ENCODE measurements at places on chromosomes 3 and 15. TPM values are rescaled to one million over a fixed set of nuclear protein-coding genes. Genes with fewer than 3 reads are reported as not detected.

DNA sequence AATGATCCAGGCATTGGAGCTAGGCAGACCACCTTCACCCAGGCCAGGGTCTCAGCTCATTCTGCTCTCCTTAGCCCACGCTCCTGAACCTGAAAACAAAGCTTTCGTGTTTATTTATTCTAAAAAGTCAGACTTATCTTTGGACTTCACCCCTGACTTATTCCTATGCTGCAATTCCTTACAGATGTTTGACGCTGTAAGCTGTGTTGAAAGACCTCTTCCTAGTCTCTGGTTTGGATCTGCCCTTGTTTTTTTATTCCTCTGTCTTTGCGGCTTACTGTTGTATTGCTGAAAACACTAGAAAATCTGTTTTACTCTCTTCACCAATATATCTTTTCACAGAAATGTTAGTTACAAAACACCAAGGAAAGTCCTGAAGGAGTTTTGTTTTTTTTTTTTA is 40.5 kb upstream of the LDHAL6B start:
- peak; percentile 53 for DNase-seq
- H3K4me1 ChIP-seq, result peaks cover 51% of the 10 kb centered on the region
- H3K4me3 ChIP-seq, result peak overlapping the region; percentile 43
- H3K36me3 ChIP-seq, result peaks cover 11% of the 10 kb centered on the region
- H3K27ac ChIP-seq, result peak overlapping the region; percentile 99

SAMD7 gene
- not detected for total RNA-seq

COL6A5 gene
- not detected for total RNA-seq

- H3K4me3 ChIP-seq, result no peak overlapping the region
- H3K27ac ChIP-seq, result no peak overlapping the region
These were observed 86.2 kb downstream of the FBN1 start for GRCh38 chr15:48559285-48559684.

LRIG1 gene
- 15.2 TPM for total RNA-seq

DNA sequence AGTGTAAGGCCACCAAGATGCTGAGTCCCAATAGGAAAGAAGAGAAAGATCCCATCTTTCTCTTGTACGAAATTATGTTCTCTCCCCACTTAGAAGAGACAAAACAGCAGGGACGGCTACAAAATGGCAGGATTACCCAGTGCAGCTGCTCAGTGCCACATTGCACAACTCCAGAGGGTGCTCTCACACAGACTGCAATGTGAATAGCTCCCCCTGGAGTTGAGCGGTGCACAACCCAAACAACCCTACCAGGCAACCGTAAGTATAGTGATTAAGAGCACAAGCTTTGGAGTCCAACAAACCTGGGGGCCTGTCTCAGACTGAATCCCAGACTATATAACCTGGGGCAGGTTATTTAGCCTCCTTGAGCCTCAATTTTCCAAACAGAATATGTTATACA is 3.1 kb upstream of the BHLHE40 start:
- DNase-seq, result peak; percentile 85
- H3K4me1 ChIP-seq, result peaks cover 11% of the 10 kb centered on the region
- no peak overlapping the region for H3K27ac ChIP-seq
- H3K4me3 ChIP-seq, result no peak overlapping the region
- H3K36me3 ChIP-seq, result no peaks in the 10 kb centered on the region

DNA sequence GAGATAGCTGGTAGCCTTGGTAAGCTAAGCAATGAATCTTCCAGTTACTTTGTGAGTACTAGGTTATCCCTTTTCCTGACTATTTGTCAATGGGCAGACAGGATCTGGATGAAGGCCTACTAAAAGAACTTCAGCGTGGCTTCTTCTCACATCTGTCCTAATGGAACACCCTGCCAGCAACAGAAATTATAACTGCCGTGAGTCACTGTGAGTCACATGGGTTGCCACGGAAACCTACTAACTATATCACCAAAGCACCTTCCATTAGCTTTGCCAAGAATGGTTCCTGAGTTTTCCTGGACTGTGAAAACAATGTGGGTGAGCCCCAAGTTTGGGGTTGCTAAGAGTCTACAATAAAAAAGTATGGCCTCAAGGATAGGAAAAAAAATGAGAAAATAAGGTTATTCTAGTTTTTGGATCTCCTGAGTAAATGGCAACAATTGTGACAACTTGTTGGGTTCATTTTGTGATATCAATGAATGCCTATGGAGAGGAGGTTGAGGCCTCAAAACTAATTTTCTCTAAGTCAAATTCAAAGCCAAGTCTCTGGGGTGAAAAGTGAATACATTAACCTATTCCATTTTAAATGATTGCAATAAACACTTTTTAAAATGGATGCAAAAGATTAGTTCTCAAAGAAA is 195.1 kb upstream of the ICE2 start:
- peak; percentile 96 for DNase-seq
- no peak overlapping the region for H3K4me3 ChIP-seq
- peaks cover 10% of the 10 kb centered on the region for H3K27me3 ChIP-seq
- peaks cover 9% of the 10 kb centered on the region for H3K4me1 ChIP-seq

DNA sequence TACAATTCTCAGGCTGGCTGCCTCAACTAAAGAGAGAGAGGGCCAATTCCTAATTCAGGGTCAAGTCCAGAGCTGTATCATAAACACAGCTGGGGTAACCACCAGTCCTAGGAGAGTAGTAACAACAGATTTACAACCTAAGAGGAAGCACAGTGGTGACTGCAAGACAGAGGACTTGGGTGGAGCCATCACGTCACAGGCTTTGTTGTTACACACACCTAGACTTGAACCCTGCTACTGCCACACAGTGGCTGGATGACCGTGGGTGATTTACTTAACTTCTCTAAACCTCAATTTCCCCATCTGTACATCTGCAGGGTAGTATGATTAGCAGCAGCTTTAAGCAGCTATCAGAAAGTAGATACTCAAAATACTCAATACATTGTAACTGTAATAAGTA is 78.6 kb downstream of the MYLK start:
- peaks cover 14% of the 10 kb centered on the region for H3K4me1 ChIP-seq
- H3K27ac ChIP-seq, result no peak overlapping the region
- H3K27me3 ChIP-seq, result peaks cover 13% of the 10 kb centered on the region
- DNase-seq, result no peak
- no peak overlapping the region for H3K4me3 ChIP-seq
- H3K36me3 ChIP-seq, result no peaks in the 10 kb centered on the region

GRCh38 chr3:101170062-101170771 is 150.2 kb downstream of the IMPG2 start:
- DNase-seq, result no peak
- no peaks in the 10 kb centered on the region for H3K36me3 ChIP-seq
- H3K27ac ChIP-seq, result no peak overlapping the region
- no peaks in the 10 kb centered on the region for H3K4me1 ChIP-seq
- H3K4me3 ChIP-seq, result no peak overlapping the region
- H3K27me3 ChIP-seq, result no peaks in the 10 kb centered on the region

CHST2 gene
- total RNA-seq, result 2.3 TPM

DNA sequence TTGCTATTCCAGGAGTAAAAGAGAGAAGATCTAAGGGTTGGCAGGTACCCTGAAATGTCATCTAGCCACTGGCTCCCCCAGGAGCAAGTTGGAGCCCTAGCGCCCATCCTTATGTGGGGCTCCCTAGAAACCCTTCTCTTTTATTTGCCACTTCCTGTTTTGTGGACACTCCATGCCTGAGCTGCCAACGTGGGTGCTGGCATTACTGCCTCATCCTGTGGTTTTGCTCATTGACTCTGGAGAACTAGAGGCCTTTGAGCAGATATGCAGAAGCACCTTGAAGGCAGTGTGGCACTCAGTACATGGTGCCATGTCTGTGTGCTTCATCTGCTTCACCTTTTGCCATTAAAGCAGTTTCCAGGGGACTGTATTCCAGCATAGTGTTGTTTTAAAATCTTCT is 8.1 kb downstream of the EDEM1 start:
- H3K4me3 ChIP-seq, result peak overlapping the region; percentile 52
- H3K27me3 ChIP-seq, result no peaks in the 10 kb centered on the region
- peak; percentile 62 for DNase-seq
- H3K4me1 ChIP-seq, result peaks cover 73% of the 10 kb centered on the region
- peaks cover 56% of the 10 kb centered on the region for H3K36me3 ChIP-seq
- H3K27ac ChIP-seq, result peak overlapping the region; percentile 95

OIP5 gene
- 5.7 TPM for total RNA-seq

DNA sequence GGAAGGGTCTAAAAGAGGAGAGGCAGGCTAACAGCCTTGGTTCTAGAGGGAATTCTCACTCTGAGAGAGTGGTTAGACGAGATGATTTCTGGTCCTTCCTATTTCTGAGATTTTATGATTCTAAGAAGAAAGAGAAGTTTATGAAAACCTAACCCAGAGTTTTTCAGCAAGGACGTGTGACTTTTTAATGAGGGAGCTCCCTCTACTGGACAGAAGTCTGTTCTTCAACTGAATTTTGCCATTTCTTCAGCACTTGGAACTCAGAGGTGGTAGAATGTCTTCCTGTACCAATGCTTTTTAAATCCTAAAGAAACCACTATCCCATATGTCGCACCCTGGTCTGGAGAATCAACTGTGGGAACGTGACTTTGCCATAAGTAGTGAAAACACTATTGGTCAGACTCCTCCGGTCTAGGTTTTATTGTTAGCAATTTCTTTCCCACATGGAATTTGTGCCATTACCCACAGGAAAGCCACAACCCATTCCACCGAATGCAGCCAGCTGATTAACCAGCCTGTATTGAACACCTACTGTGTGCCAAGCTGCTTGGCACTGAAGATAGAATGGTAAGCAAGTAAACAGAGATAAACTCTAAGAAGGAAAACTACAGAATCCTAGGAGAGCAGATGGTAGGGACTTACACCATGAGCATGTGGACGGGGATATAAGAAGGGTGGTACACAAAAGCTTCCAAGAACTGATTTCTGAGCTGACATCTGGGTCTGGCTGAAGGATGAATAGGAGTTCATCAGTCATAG is 199.5 kb upstream of the LMCD1 start:
- no peak overlapping the region for H3K4me3 ChIP-seq
- no peaks in the 10 kb centered on the region for H3K36me3 ChIP-seq
- H3K27me3 ChIP-seq, result no peaks in the 10 kb centered on the region
- peak; percentile 63 for DNase-seq
- no peak overlapping the region for H3K27ac ChIP-seq

- DNase-seq, result peak; percentile 98
- H3K27me3 ChIP-seq, result no peaks in the 10 kb centered on the region
- peak overlapping the region; percentile 82 for H3K27ac ChIP-seq
- H3K36me3 ChIP-seq, result peaks cover 47% of the 10 kb centered on the region
- H3K4me3 ChIP-seq, result peak overlapping the region; percentile 59
These were observed 25.5 kb downstream of the SETD5 start for GRCh38 chr3:9422712-9423424.

GRCh38 chr15:38325648-38325990 is 73.0 kb downstream of the SPRED1 start:
- no peaks in the 10 kb centered on the region for H3K27me3 ChIP-seq
- H3K36me3 ChIP-seq, result peaks cover 47% of the 10 kb centered on the region
- H3K4me1 ChIP-seq, result no peaks in the 10 kb centered on the region

GRAMD1C gene
- 0.79 TPM for total RNA-seq

AMT gene
- 4.9 TPM for total RNA-seq

VILL gene
- not detected for total RNA-seq

- no peaks in the 10 kb centered on the region for H3K4me1 ChIP-seq
- no peak overlapping the region for H3K27ac ChIP-seq
- H3K4me3 ChIP-seq, result no peak overlapping the region
- DNase-seq, result no peak
- no peaks in the 10 kb centered on the region for H3K36me3 ChIP-seq
These were observed 193.1 kb upstream of the ADAMTS9 start for GRCh38 chr3:64880916-64881315.

- H3K4me3 ChIP-seq, result no peak overlapping the region
- H3K4me1 ChIP-seq, result peaks cover 8% of the 10 kb centered on the region
- H3K27ac ChIP-seq, result peak overlapping the region; percentile 35
- H3K27me3 ChIP-seq, result no peaks in the 10 kb centered on the region
These were observed 40.0 kb upstream of the TJP1 start for GRCh38 chr15:29862271-29862670.

LRRC15 gene
- not detected for total RNA-seq

ITIH3 gene
- total RNA-seq, result not detected

- H3K27ac ChIP-seq, result no peak overlapping the region
- DNase-seq, result no peak
- H3K4me3 ChIP-seq, result no peak overlapping the region
- H3K4me1 ChIP-seq, result no peaks in the 10 kb centered on the region
These were observed 896.0 kb downstream of the MCTP2 start for GRCh38 chr15:95127356-95127755.

DNA sequence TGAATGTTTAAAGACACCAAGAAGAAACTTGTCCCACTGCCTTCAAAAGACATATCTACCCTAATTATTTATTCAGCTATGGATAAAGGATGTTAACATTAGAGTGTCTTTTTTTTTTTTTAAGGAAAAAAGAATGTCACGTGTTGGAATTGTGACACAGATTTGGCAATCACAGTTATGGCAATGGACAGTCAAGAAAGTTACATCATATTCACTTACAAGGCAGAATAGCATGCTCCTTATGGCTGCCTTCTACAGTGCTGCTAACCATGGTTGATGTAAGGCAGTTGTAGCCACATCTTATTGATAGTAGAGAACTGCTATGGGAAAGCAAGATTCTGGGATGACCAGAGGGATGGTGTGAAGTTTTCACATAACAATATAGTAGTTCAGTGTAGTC is 128.8 kb upstream of the ZBTB20 start:
- peak; percentile 29 for DNase-seq
- H3K27me3 ChIP-seq, result no peaks in the 10 kb centered on the region
- no peak overlapping the region for H3K27ac ChIP-seq
- no peaks in the 10 kb centered on the region for H3K36me3 ChIP-seq
- H3K4me1 ChIP-seq, result no peaks in the 10 kb centered on the region

GRCh38 chr15:33460166-33460805 is 149.5 kb downstream of the RYR3 start:
- H3K27me3 ChIP-seq, result peaks cover 7% of the 10 kb centered on the region
- no peak overlapping the region for H3K27ac ChIP-seq
- no peaks in the 10 kb centered on the region for H3K4me1 ChIP-seq
- DNase-seq, result peak; percentile 5
- H3K4me3 ChIP-seq, result no peak overlapping the region

PLA2G4E gene
- total RNA-seq, result 0.12 TPM

- no peaks in the 10 kb centered on the region for H3K27me3 ChIP-seq
- no peaks in the 10 kb centered on the region for H3K4me1 ChIP-seq
- H3K4me3 ChIP-seq, result no peak overlapping the region
- no peak for DNase-seq
These were observed 71.1 kb upstream of the TRPM1 start for GRCh38 chr15:31172606-31173005.

- no peaks in the 10 kb centered on the region for H3K4me1 ChIP-seq
- H3K4me3 ChIP-seq, result peak overlapping the region; percentile 95
- DNase-seq, result peak; percentile 45
- peak overlapping the region; percentile 96 for H3K27ac ChIP-seq
- peaks cover 35% of the 10 kb centered on the region for H3K36me3 ChIP-seq
These were observed 835 bp downstream of the ARIH2 start for GRCh38 chr3:48919215-48920138.

- H3K4me3 ChIP-seq, result no peak overlapping the region
- no peaks in the 10 kb centered on the region for H3K27me3 ChIP-seq
- H3K27ac ChIP-seq, result no peak overlapping the region
- H3K4me1 ChIP-seq, result peaks cover 16% of the 10 kb centered on the region
- peaks cover 33% of the 10 kb centered on the region for H3K36me3 ChIP-seq
These were observed 48.9 kb downstream of the PAK2 start for GRCh38 chr3:196788528-196788927.

All from MCF 10A (cell line).